ENCODE measurements at places on chromosomes 11 and 22. TPM values are rescaled to one million over a fixed set of nuclear protein-coding genes. Genes with fewer than 3 reads are reported as not detected.

CNTN5 gene
- total RNA-seq: not detected

DNAJB7 gene
- not detected for total RNA-seq

CKAP5 gene
- 70.3 TPM for total RNA-seq

LMNTD2 gene
- 0.14 TPM for total RNA-seq

LMO2 gene
- 7.2 TPM for total RNA-seq

RPS6KB2 gene
- 27.8 TPM for total RNA-seq

SLC22A25 gene
- total RNA-seq: not detected

NEFH gene
- 0.27 TPM for total RNA-seq

All from Right ventricle myocardium inferior (tissue), 1 donor.